Left lobe of liver (tissue), 2 donors: ENCODE measurements at places on chromosomes 13 and 19. TPM values are rescaled to one million over a fixed set of nuclear protein-coding genes. Genes with fewer than 3 reads are reported as not detected.

The MRPL54 gene
- 56.0 TPM for total RNA-seq

DNA sequence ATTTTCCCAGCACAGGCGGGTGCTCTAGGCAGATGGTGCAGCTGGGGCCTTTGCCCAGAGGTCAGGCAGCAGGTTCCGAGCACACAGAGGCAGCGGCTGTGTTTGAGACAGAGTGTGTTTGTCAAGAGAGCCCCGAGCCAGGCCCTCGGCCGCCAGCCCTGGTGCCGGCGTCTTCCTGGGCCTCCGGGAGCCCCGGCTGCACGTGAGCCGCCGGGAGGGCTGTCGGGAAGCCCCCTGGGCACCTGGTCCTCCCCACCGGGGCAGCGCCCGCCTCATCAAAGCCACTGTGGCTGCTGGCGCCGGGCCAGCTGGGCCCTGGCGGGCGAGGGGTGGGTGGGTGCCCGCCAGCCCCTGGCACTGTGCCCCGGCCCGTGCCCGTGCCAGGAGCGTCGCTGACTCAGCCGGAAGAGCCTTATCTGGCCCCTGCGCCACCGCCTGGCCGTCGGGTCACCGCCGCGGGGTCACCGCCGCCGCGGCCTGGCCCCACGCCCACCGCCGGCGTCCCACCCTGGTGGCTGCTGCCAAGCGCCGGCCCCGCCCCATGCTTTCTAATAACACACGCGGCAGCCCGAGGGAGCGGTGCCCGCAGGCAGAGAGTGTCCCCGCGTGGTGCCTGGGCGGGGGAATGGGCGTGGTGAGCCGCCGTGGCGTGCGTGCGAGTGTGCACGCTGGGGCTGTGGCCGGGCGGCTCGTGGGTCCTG lies 14.9 kb downstream of the ARID3A start:
- peak; percentile 91 for DNase-seq

The PGLYRP2 gene
- total RNA-seq, result 65.8 TPM

The SHISA7 gene
- total RNA-seq, result not detected

The ELSPBP1 gene
- not detected for total RNA-seq

DNA sequence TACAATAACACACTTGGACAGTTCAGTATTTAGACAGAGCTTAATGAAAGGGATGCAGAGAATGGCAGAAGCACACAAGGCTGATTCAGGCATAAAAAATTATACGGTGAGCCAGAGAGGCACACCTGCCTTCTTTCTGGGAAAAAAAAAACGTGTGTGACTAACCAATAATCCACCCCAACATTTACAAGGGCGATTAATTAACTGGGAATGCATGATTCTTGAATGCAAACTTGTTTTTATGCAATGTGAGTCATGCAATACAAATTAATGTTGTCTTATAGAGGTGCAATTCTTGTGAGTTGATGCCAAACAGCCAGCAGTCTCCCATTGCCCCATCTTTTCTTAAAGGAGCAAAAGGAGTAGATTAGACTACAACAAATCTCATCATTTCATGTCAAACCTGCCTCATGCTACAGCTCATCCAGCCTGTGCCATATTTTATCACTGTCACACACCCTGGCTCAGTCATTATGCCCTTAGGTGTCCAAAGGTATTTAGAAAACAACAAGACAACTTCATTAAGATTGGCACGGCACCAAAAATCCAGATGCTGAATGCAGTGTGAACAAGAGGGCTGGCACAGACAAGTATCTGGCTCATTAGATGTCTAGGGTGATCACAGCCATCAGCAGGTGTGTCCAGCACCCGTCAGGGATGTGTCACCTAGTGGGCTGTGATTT lies 721.1 kb downstream of the EFNB2 start:
- DNase-seq, result no peak

GRCh38 chr13:37173214-37173613 lies 67.8 kb upstream of the CSNK1A1L start:
- no peak for DNase-seq

- DNase-seq, result no peak
Measured at GRCh38 chr19:5345895-5346386, 5.3 kb upstream of the PTPRS start.
